BJ (cell line): ENCODE measurements at places on chromosomes 7 and 10. TPM values are rescaled to one million over a fixed set of nuclear protein-coding genes. Genes with fewer than 3 reads are reported as not detected.

- no peak for DNase-seq
These were observed 129.7 kb downstream of the MARCHF5 start for GRCh38 chr10:92420546-92421275.

DNA sequence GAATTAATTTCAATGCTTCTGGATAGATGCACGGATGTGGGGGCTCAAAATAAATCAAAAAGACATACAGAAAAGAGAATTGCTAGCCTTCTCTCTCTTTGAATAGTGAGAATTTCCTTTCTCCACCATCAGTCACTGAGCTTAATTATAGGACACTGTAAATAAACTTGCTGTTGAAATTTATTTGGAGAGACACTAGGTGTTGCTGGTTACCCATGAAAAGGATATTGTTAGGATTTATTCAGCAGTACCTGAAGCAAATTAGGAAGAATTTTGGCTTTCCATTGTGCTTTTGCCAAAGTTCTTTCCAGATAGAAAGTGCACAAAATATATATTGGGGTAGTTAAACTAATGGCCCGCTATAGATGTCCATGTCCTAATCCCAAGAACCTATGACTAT is 27.6 kb downstream of the GCC1 start:
- no peak for DNase-seq

DNA sequence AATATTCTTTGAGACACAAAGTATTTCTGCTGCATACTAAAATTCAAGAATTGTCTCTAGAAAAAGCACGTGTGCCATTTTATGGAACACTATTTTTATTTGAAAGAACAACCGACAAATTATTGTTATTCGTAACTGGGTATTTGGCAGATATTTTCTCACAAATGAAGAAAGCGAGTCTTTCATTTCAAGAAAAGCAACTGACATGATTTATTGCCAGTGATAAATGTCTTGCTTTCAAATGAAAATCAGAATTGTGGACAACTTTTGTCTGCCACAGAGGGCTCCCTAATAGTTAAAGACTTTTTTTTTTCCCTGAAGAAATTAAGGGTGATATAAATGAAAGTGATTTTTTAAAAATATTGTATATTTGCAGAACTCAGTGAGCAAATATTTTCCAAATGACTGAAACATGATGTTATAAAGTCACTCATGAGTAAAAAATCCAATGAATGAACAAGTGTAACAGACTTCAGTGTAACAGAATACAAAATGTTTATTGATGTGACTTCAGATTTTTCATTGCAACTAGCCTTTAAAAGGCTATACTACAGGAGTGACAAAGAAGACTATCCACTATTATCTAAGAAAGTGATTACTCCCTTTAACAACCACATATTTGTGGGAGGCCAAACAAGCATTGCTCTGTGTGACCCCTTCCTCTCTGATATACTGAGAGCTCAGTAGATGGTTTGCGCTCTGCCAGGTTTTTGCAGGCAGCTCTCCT is 49.0 kb upstream of the SEMA3E start:
- DNase-seq: no peak

GRCh38 chr10:26550774-26551526 is 112.8 kb downstream of the APBB1IP start:
- no peak for DNase-seq

DNA sequence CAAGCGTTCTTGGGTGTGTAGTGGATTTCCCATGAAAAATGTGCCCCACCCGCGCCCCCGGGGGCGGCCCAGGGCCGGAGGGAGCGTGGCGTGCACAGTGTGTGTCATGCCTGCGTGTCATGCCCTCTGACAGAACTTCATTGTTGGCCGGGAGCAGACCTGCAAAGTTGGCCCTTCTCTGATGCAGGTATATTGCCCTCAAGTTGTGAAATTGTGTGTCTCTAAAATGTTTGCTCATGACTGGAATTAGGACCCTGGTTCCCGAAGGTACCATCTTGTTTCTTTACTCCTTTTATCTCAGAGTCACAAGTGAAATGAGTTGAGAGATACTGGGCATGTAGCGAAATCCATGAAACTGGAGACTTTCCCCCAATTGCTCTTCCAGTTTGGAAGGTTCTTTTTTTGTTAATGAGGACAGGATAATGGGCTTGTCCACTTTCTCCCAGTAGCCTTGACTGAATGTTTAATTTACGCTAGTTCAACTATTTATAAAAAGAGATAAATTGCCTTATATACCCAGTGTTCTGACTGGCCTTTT is 26.2 kb downstream of the ADK start:
- no peak for DNase-seq

DNA sequence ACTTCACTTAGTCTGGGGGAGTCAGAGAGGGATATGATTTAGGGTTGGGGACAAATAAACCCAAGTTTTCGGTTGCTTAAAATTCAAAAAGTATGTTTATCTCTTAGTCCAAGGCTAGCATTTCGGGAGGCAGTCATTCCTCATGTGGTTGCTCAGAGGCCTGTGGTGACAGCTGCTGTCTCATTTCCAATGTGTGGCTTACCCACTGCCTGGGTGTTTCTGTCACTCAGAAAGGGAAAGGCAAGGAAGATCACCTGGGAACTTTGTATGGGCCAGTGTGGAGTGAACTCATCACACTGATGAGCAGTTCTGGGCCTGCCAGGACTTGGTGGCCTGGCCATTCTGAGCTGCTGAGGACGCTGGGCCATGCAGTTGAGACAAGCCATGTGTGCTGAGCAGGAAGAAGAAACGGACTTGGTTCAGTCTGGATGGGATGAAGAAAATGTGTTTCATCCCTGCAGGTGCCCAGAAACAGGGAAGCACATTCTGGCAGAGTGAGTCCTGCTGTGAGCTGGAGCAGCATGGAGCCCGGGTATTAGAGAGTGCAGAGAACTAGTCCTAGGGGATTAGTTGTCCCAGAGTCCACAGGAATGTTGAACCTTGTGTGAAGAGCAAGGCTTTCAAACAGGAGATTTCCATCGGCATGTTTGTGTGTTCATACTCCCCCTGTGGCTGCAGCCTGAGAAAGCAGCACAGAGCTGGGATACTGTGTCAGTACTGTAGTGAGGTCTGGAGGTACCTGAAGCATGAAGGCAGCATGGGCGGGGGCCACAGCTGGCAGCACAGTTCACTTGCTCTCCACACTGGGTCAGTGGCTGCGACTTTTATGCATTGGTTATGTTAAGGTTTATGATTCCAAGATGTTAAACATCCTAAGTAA is 211.1 kb upstream of the IGFBP3 start:
- DNase-seq: no peak

- no peak for DNase-seq
These were observed 594.5 kb upstream of the DPP6 start for GRCh38 chr7:153457746-153458145.

DNA sequence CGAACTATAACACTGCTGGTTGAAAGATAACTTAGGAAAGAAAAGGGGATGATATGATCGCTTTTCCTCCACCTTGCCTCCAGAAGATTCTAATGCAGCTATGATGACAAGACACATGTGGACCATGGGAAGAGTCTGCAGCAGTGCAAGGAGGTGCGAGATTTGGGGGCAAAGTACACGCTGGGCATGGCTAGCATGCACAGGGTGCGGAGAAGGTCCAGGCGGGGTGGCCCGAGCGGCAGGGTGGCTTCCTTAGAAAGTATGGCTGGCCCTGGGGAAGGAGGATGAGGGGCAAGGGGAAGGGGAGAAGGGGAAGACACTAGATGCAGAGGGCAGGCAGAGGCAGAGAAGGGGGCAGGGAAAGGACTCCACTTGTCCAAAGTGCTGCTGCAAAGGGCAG is 15.6 kb downstream of the ATXN7L1 start:
- DNase-seq: no peak

NKX1-2 gene
- not detected in 2 replicates for polyA plus RNA-seq

PVRIG gene
- polyA plus RNA-seq: not detected in 2 replicates

GDF2 gene
- polyA plus RNA-seq: not detected in 2 replicates

DNA sequence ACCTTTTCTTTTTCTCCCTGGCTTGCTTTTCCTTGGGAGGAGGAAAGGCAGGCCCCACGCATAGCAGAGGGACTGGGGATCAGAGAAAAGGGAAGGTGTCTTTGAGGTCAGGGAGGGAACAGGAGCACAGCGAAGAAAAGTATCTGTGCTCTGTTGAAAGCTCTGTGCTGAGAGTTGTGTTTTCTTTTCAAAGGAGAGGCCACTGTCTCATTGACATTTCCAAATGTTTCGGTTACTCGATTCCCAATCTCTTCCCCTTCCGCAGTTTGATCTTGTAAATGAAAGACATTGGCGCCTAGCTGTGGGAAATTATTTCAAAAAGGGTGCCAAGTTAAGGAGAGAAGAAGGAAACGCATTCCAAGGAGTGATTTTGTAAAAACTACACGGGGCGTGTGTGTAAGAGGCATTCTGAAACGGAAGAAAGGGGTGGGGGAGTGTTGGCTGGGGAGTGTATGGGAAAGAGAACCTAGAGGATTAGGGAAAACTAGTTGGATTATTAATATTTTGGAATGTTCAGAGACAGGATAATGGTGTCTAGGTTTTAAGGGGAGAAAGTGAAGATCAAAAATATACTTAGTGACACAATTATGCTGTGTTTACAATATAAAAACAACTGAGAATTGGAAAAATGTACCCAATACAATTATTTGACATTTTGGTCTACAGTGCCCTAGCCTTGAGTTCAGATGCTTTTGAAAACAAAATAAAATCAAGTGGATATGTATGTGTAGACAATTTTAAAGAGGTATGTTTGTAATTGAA is 708 bp downstream of the KLHDC10 start:
- DNase-seq: no peak

DNA sequence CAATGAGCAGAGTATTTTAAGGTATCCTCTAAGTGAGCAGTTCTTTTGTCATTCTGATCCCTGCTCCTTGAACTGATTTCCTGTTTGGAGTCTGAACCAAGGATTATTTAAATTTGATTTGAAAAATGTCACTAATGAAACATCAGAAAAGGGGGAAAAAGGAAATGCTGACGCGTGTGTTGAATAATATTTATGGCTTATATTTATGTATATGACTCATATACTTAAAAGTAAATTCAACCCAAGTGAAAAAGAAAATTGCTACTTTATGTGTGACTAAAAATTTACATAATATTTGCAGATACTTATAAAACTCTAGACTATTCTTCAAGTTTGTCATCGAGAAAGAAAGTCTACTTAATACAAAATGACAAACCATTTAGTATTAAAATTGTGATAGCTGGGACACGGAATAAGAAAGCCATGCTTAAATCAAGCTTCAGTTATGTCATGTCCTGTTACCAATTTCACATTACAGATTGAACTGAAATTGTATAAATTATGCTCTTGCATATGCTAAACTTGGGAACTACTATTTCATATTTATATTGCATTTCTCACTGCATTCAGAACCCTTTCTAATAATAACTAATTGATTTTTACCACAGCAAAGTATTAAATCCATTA is 649.9 kb downstream of the MAGI2 start:
- DNase-seq: no peak

DNA sequence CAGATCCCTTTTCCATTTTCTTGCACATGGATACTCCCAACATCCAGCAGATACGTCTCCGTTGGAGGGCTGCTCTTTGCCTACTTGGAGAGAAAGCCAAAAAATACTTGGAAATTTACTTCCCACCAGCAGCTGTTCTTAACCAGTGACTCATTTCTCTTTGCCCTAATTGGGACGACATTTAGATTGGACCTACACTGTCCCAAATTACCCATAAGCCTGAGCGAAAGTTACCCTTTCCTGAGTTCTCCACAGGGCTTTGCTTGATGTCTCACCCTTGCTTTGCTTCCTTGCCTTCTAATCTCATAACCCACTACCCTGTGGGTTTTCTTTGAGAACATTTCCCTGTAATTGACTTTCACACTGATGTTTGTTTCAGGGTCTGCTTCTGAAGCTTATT is 48.1 kb downstream of the SAMD8 start:
- no peak for DNase-seq

DNA sequence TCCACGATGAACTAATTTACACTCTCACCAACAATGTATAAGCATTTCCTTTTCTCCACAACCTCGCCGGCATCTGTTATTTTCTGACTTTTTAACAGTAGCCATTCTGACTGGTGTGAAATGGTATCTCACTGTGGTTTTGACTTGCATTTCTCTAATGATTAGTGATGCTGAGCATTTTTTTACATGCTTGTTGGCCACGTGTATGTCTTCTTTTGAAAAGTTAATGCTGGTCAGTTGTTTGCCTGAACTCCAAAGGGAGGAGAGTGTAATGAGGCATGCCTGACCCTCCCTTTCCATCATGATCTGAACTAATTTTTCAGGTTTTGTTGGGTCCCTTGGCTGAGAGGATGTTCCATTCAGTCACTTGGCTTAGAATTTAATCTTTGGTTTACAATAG is 50.7 kb upstream of the SVIL start:
- no peak for DNase-seq

DNA sequence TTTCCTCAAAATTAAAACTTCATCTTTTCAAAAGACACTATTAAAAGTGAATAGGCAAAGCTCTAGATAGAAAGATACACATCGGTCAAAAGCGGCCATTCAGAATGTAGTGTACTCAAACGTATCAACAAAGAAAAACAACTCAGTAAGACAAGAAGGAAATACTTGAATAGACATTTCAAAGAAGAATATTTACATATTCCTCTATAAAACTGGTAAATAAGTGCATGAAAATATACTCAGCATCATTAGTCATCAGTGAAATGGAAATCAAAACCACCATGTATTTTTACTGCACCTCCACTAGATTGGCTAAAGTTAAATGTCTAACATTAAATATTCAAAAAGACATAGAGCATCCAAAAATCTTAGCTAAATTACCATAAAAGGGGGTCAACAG is 551.1 kb upstream of the SORCS1 start:
- no peak for DNase-seq

DNA sequence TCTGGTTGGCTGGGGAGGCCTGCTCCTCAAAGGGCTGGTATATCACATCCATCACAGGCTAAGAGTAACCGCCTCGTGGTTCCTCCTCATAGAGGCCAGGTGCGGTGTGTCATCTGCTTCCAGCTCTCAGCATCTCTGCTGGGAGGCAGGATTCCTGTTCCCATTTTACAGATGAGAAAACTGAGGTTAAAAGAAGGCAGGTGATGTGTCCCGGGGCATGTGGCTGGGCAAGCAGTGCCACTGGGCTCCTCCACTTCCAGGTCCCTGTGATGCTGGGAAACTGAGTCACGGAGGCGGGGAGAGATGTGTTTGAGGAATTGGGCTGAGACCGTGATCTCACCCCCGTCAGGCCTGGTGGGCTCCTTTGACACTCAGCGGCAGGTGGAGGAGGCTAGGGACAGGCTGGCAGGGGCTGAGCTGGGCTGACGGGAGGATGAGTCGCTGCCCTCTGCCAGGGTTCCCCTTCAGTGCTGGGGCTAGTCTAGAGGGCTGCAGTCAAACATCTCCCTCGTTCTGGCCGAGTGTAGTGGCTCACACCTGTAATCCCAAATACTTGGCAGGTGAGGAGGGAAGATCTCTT is 9.4 kb downstream of the ARPC1B start:
- no peak for DNase-seq

GRCh38 chr10:77844713-77845445 is 81.7 kb downstream of the DLG5 start:
- no peak for DNase-seq
